SHP77 treated with DMSO at 0.1 percent for 48 hours (cell line): ENCODE measurements at places on chromosomes 3 and 15.

DNA sequence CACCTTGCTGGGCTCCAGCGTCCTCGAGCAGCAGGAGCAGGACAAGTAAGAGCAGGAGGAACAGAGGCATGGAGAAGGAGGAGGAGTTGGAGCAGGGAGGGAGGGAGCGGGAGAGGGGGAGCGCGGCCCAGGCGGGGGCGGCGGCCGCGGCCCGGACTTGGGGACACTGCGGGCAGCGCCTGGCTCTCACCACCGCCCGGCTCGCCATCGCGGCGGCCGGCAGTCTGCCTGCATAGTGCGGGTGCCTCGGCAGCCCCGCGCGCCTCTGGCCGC is 440 bp downstream of the DCBLD2 start:
- no peak for DNase-seq

DNA sequence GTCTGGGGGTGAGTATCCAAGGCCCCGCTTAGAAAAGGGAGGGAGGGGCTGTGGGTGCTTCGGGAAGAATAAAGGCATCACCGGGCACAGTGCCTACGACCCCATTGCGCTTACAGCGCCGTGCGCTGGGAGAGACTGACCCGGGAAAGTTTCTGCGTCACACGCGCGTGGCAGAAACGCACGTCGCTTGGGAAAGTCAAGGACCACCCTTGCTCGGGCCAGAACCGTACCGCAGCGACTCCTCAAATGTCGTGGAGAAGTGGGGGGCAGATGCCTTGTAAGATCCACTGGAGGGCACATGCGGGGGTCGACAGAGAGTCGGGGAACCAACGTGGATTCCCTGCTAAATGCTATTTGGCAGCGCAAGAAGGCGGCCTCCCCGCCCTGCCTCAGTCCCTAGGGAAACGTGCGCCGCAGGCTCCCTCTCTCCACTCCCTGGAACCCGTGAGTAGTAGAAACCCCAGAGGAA is 2.4 kb downstream of the ADAMTS9 start:
- no peak for DNase-seq

DNA sequence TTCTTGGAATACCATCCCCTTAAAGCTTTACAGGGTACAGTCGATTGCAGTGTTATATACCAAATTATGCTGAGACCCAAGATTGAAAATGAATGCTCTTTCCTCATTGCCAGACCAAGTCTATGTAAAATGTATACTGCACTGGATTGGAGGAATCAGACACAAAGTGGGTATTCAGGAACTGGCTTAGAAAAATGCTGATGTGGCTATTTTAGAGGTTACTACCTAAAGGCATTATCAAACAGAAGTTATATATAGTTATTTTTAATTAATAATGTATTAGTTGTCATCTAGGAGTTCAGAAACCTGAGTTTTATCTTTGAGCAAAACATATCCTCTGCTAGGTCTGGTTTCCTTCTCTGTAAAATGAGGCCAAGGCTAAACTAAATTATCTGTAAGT is 3.6 kb upstream of the SPG21 start:
- no peak for DNase-seq

DNA sequence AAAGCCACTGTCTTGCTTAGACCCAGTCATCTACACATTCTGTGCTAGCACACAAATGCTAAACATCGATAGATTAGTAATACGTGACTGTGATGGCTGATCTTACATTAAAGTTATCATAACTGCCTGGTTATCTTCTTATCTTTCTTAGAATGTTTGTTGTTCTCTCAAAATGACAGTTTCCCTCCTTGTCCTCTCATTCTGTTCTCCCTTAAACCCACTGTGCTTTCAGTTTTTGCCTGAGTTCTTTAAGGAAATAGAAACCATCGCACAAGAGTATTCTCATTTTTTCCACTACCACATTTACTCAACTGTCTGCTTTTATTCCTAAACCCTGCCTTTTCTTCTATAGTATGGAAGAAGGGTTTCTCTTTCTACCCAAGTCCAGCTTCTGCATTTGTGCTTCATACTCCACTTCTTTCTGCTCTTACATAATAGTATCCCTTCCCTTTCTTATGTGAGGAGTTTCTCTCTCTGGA is 17.1 kb downstream of the STX19 start:
- no peak for DNase-seq

DNA sequence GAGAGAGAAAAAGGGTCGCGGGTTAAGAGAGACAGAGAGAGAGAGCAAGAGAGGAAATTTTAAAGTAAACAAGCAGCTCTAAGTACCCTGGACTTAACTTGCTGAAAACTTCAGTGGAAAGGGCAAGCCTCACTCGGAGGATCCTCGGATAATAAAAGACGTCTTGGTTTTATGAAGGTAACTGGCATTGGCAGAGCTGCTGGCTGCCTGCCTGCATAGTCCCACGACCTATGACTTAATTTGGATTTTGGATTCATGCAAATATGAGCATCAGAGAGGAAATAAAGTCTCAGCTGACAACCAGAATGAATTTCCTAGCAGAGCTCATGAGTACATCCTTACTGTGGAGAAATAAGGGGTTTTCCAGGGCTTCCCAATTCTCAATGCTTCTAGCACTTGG is 95.1 kb upstream of the PDZRN3 start:
- DNase-seq: no peak

DNA sequence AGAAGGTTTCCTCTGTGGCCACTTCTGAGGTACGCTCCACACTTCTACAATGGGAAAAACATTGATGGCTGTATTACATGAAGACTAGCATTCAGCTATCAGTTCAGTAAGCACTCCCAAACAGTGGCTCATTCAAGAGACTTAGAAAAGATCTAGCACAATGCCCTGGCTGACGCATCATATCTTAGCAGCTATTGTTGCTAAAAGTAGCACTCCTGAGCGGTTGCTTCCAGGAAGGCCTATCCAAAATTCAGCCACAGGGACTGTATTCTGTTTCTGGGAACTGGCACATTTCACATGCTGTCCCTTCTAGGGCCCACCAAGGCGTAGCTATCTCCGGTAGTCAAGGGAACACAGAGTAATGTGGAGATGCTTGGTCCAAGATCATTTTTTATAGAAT is 21.2 kb upstream of the SPRED1 start:
- no peak for DNase-seq

DNA sequence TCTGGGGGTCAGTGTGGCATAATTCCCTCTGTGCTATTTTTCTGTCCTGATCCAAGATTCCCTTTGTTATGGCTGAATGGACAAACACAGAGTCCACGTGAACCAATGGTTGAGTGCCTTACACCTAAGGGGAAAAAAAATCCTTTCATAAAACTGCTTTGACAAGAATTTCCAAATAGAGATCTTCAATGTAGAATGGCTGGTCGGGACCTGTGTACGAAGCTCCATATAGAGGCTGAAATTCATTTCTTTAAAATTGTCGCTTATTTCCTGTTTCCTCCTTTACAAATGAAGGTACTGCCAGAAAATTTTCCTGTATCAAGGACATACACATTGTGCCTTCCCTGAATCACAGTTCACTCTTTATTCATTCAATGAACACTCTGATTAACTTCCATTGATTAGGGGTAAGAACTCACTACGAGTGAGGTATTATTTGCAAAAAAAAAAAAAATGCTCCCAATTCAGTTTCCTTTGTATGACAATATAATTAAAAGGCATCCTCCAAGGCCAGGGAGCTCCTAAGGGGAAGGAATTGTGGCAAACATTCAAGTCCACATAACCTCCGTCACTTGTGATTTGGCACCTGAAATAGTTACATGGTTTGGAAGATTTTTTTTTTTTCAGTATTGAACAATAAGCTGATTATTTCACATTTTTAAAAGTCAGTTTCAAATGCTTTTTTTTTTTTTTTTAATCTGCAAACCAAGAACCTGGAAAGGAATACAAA is 293.8 kb downstream of the MEX3B start:
- DNase-seq: no peak

GRCh38 chr3:17478673-17479072 is 263.8 kb downstream of the TBC1D5 start:
- DNase-seq: no peak

GRCh38 chr15:89912674-89913396 is at the start of gene ARPIN:
Gene ARPIN, minus strand, starts transcription at chr15:89912952. Its CDS starts 117 bp downstream, at chr15:89912835.
- peak; percentile 31 for DNase-seq

DNA sequence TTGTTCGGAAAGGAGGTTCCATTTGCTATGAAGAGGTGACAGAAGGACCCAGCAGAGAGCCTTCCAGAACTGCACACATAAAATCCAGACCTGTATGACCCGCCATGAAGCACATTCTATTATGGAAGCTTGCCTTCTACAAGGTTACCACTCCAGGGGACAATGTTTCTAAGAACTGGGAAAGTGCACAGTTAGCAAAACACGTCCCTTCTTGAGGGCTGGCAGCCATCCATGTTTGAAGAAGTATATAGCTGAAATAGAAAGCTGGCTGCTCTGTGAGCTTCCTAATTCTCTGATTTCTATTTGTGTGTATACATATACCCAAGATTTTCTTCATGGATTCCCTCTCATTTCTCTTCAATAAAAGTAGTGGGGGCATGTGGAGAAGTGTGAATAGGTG is 74.6 kb downstream of the CNTN3 start:
- DNase-seq: no peak

DNA sequence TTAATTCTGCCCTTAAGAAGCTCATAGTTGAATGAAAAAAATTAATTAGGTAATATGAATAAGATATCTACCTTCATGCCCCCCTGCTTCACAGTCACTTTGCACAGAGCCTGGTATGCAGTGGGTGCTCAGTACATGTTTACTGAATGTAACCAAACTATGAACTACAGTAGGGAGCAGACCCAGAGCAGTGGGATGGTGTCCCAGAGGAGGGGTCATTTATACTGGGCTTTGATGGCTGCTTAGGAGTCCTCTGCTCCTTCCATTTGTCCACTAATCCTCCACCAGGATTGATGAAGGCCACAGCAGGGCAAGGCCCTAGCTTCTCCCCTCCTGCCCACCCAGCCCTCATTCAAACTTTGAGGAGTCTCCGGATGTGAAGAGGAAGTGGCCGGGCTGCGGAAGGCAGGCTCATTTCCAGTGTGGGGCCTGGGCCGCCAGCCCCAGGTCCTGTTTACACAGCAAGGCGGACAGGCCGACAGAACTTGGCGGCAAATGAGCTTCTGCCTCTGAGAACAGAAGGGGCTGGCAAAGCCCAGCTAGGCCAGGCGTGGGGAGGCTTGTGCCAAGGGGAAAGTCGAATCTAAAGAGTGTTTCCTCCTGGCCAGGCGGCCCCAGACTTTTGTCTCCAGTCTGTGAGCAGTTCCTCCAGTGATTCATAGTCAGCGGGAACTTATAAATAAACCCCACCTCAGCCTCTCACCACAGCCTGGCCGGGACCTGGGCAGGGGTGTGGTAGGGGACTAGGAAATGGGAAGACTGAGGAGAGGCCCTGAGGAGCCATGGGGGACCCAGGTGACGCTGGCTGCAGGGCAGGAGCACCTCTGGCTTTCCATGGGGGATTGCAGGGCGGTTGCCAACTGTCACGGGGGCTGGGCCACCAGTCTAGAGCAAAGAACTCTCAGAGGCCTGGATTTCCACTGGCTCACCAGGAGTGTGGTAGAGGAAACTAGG is 51.6 kb upstream of the LCTL start:
- DNase-seq: no peak

DNA sequence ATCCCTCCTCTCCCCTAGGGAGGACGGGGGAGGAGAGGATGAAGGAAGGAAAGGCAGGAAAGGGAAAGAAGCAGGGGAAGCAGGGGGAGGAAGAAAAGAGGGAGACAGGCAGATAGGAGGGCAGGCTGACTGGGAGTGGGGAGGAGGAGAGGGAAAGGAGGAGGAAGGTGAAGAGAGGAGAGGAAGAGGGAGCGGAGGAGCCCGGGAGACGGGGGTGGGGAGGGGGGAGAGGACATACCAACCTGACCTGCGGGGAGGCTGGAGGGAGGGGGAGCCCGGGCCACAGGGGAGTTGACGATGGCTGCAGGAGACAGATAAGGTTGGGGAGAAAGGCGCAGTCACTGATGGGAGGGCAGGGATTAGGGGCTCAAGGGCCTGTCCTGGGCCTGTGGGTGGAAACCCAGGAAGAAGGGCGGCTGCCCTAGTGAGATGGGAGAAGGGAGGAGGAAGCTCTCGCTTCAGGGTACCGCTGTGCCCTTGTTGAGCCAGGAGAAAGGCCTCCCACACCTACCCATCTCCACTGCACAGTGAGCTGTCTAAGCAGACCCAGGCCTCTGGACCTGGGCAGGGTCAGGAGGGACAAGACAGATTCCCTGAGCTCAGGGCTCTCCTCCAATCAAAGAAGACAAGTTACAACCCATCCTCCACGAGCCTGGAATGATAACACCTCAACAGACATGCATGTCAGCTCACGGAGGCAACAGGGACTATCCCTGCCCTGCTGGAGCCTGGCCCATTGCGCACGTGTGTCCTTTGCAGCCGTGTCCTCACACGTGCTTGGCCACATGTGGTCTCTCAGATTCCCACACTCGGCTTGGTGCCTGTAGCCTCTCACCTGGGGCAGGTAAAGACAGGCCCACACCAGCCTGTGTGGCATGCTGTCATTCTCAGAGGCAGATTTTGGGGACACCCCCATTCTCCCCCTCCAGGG is 27.9 kb downstream of the C3orf18 start:
- DNase-seq: no peak

DNA sequence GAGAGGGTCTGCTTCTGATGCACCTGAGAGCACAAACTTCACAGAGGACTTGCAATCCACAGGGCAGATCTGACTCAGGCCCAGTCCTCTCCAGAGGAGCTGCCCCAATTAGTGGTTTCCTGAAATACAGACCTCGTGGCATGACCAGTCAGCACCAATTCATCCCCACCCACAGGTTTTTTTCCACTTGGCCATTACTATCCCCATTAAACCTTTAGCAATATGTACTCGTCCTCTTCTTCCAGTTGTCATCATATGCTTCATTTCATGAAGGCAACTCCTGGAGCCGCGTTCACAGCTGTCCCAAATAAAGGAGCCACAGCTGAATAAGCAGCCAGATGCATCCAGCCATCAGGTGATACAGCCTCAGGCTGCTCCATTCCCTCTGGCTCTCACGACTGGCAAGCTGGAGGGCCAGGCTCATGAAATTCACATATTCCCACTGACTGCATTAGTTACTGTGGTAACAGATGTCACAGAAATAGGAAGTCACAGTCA is 163.1 kb downstream of the FMN1 start:
- DNase-seq: peak; percentile 80
